ENCODE measurements at places on chromosomes 7 and 10.

GRCh38 chr10:62687230-62687748 lies 117.2 kb upstream of the ADO start:
- H3K4me1 ChIP-seq = peaks cover 10% of the 10 kb centered on the region
- H3K36me3 ChIP-seq = no peaks in the 10 kb centered on the region
- H3K27me3 ChIP-seq = no peaks in the 10 kb centered on the region
- H3K27ac ChIP-seq = no peak overlapping the region
- H3K4me3 ChIP-seq = no peak overlapping the region
- DNase-seq = no peak

- H3K4me3 ChIP-seq = no peak overlapping the region
- H3K36me3 ChIP-seq = peaks cover 2% of the 10 kb centered on the region
- DNase-seq = peak; percentile 78
- H3K4me1 ChIP-seq = peaks cover 58% of the 10 kb centered on the region
- peak overlapping the region; percentile 72 for H3K27ac ChIP-seq
- no peaks in the 10 kb centered on the region for H3K27me3 ChIP-seq
These were observed 7.9 kb downstream of the MTURN start for GRCh38 chr7:30142710-30143109.

DNA sequence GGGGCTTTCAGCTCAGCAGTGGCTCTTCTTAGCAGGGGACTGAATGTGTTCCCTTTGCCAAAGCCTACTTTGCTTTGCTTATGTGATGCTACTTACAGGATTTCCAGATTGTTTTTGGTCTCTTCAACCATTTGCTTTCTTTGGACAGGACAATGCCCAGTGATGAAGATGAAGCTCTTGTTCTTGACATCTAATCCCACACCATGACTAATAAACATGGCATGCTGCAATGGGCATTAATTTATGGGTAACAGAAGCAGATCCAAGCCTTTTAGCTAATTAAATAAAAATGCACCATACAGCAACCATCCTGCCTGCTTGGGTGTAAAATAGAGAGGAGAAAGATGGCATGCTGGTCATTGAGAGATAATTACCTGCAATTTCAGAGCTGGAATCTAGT lies 175.5 kb upstream of the ITGB1 start:
- no peaks in the 10 kb centered on the region for H3K27me3 ChIP-seq
- H3K4me3 ChIP-seq = no peak overlapping the region
- peaks cover 51% of the 10 kb centered on the region for H3K4me1 ChIP-seq
- no peak for DNase-seq
- peak overlapping the region; percentile 23 for H3K27ac ChIP-seq
- no peaks in the 10 kb centered on the region for H3K36me3 ChIP-seq

GRCh38 chr7:22584179-22584578 lies 84.2 kb upstream of the STEAP1B start:
- no peak for DNase-seq
- H3K4me3 ChIP-seq = no peak overlapping the region
- no peaks in the 10 kb centered on the region for H3K36me3 ChIP-seq
- H3K27ac ChIP-seq = no peak overlapping the region

- H3K27me3 ChIP-seq = peaks cover 24% of the 10 kb centered on the region
- H3K4me1 ChIP-seq = no peaks in the 10 kb centered on the region
- no peak overlapping the region for H3K4me3 ChIP-seq
- no peaks in the 10 kb centered on the region for H3K36me3 ChIP-seq
- no peak overlapping the region for H3K27ac ChIP-seq
These were observed 14.8 kb downstream of the CHAT start for GRCh38 chr10:49628599-49628998.

GRCh38 chr7:101650579-101651081 lies 21.5 kb upstream of the MYL10 start:
- no peaks in the 10 kb centered on the region for H3K27me3 ChIP-seq
- H3K27ac ChIP-seq = no peak overlapping the region
- peaks cover 8% of the 10 kb centered on the region for H3K4me1 ChIP-seq
- no peak overlapping the region for H3K4me3 ChIP-seq
- no peak for DNase-seq

DNA sequence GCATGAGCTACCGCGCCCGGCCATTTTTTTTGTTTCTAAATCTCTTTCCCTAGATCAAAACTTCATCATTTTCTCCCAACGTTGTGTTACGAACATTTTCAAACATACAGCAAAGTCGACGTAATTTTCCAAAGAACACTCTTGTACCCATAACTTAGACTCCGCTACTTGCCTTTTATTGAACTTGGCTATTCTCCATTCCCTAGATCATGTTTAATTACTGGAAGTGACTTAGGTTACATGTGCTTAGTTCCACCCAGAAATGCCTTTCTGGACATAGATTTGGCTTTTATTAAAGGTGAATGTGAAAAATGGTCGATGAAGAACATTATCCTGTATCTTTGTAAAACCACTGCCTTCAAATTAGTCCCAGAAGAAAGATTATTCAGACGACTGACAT lies 25.4 kb downstream of the DYNC2I1 start:
- no peak overlapping the region for H3K4me3 ChIP-seq
- H3K4me1 ChIP-seq = no peaks in the 10 kb centered on the region
- no peaks in the 10 kb centered on the region for H3K27me3 ChIP-seq
- H3K36me3 ChIP-seq = no peaks in the 10 kb centered on the region
- no peak for DNase-seq

- no peak overlapping the region for H3K27ac ChIP-seq
- peaks cover 5% of the 10 kb centered on the region for H3K4me1 ChIP-seq
- no peaks in the 10 kb centered on the region for H3K27me3 ChIP-seq
- DNase-seq = no peak
These were observed 13.7 kb downstream of the HTRA1 start for GRCh38 chr10:122475100-122475499.

GRCh38 chr10:80468002-80468401 lies 13.9 kb downstream of the TSPAN14 start:
- H3K36me3 ChIP-seq = peaks cover 57% of the 10 kb centered on the region
- no peak overlapping the region for H3K4me3 ChIP-seq
- peak; percentile 78 for DNase-seq
- H3K27me3 ChIP-seq = no peaks in the 10 kb centered on the region

GRCh38 chr10:50453940-50454339 lies 169.8 kb downstream of the SGMS1 start:
- no peak overlapping the region for H3K4me3 ChIP-seq
- H3K27ac ChIP-seq = no peak overlapping the region
- H3K27me3 ChIP-seq = no peaks in the 10 kb centered on the region
- no peak for DNase-seq

DNA sequence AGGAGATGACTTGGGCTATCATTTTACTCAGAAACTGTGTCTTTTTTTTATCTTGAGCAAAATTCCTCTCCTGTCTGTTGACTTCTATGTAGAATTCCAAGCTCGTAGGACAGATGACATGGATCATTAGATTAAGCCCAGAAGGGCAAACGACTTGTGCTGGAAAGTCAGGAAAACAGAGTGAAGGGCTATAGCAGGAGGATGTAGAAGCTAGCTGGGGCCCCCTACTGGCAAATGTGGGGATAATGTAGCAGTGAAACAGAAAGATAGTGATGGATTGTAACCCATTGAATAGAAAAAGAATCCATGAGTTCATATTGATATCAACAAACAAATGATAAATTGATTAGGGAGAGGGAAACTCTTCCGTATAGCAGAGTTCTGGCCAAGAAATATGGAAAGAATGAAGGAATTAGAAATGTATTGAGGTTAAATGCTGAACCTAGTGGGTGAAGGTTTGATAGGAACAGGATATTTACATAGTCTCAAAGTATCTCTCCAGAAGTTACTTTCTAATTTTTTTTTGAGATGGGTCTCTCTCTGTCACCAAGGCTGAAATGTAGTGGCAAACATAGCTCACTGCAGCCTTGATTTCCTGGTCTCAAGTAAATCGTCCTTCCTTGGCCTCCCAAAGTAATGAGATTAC lies 103.6 kb downstream of the LYZL1 start:
- H3K4me3 ChIP-seq = no peak overlapping the region
- DNase-seq = peak; percentile 56
- peaks cover 9% of the 10 kb centered on the region for H3K4me1 ChIP-seq
- H3K27ac ChIP-seq = no peak overlapping the region
- H3K36me3 ChIP-seq = no peaks in the 10 kb centered on the region

DNA sequence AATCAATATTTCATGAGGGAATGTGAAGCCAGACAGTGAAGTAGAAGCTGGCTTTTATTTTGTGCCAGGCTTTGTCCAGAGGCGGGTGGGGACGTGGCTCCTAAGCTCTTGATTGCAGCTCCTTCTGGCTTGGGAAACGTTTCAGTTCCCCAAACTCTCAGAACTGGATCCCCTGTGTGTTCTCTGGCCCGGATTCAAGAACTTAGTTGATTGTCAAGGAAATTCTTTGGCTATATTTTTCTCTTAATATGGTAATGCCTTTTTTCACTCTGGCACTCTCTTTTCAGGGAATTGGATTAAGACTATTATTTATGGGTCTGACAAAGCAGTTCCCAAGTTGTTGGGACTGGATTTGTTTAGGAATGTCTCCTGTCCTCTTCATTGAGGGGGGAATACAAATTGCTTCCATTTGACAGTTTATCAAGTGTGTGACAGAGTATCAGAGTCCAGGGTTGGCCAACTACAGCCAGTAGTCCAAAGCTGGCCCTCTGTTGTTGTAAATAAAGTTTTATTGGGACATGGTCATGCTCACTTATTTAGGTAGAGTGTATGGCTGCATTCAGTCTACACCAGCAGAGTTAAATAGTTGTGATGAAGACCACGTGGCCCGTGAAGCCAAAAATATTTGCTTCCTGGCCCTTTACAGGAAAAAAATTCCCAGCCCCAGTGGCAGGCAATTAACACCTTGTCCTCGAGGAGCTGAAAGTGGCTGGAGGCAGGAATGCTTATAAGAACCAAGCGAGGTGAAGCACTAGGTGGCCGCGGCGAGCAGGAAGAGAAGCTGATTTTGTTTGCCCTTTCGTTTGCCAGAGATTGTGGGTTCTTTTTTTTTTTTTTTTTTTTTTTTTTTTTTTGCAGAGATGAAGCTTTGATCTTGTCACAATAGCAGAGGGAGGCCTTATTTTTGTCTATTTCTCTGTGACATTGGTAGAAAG lies 34.3 kb downstream of the HTRA1 start:
- peaks cover 16% of the 10 kb centered on the region for H3K4me1 ChIP-seq
- no peak for DNase-seq
- no peak overlapping the region for H3K27ac ChIP-seq
- no peak overlapping the region for H3K4me3 ChIP-seq
- H3K27me3 ChIP-seq = 0 out of 2 replicates have a peak, but pooled peaks cover 3% of the 10 kb centered on the region

DNA sequence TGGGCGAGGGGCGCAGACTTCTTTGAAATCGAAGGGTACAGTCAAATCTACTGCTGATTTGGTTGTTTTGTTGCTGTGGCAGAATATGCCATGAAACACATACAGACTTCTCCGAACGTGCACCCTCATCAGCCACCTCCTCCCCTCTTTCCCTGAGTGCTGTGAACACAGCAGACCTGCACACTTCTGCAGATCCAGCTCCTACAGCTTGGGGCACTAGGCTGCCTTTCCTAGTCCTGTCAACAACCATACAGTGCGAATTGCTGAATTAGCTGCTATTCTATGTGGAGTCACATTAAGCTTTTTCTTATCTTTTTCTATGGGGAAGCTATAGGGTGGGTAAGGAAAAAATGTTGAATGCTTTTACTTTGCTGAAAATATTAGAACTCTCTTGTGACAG lies 57.5 kb downstream of the COL17A1 start:
- H3K27ac ChIP-seq = no peak overlapping the region
- no peak for DNase-seq
- H3K4me3 ChIP-seq = no peak overlapping the region
- H3K4me1 ChIP-seq = no peaks in the 10 kb centered on the region
- peaks cover 35% of the 10 kb centered on the region for H3K36me3 ChIP-seq

DNA sequence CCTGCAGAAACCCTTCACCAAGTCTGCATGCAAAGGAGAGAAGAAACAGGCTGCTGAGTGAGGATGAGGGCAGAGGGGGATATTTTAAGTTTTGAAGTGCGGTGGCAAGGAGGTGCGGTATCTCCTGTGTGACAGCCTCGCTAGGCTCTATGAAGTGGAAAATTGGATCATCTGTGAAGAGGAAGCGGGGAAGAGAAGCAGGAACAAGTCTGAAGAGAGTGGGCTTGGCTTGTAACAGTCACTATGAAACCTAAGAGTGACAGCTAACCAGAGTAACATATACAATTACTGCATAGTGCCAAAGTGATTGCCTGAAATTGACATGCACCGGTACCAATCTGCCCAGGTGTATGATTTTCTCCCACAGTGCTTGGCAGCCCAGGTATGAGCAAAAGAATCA lies 287.5 kb upstream of the KLF14 start:
- peaks cover 3% of the 10 kb centered on the region for H3K36me3 ChIP-seq
- no peak overlapping the region for H3K4me3 ChIP-seq
- no peaks in the 10 kb centered on the region for H3K27me3 ChIP-seq
- DNase-seq = no peak
- H3K4me1 ChIP-seq = peaks cover 5% of the 10 kb centered on the region

DNA sequence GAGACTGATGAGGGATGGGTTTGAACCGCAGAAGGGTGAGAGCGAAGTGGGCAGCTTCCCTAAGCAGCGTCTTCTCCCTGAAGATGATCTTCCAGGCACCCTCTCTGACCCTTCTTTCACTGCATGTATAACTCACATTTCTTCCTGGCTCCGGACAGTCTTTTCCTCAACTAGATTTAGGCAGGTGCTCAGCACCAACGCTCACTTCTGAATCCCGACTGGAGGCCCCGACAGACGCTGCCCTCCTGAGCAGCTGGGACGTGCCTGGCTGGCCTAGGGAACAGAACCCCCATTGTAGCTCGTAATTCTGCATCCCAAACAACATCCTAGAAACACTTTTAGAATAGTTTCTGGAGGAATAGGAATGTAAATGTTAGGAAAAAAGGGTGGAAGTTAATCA lies 206.6 kb downstream of the DIP2C start:
- no peak overlapping the region for H3K27ac ChIP-seq
- peaks cover 3% of the 10 kb centered on the region for H3K4me1 ChIP-seq
- peaks cover 49% of the 10 kb centered on the region for H3K36me3 ChIP-seq
- H3K4me3 ChIP-seq = no peak overlapping the region

DNA sequence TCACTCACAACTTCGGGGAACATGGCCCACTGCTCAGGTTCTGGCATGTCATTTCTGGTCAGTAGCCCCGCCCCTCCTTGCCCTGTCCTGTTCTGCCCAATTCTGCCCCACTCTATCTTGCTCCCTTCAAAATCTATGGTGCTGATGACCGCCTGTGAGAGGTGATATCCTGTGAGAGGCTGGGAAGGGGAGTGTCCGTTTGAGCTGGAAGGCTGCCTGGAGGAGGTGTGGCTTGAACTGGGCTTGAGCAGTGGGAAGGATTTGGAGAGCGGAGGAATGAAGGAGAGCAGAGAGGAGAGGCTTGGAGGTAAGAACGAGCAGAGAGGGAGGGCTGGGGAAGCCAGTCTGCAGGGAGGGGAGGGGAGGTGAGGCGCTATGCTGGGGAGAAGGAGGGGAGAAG lies 145.3 kb downstream of the RPS24 start:
- no peak for DNase-seq
- H3K4me1 ChIP-seq = no peaks in the 10 kb centered on the region
- no peaks in the 10 kb centered on the region for H3K36me3 ChIP-seq
- no peaks in the 10 kb centered on the region for H3K27me3 ChIP-seq
- H3K4me3 ChIP-seq = no peak overlapping the region

GRCh38 chr10:102633287-102633686 lies 11.0 kb upstream of the TRIM8 start:
- H3K27ac ChIP-seq = peak overlapping the region; percentile 59
- no peak overlapping the region for H3K4me3 ChIP-seq
- H3K27me3 ChIP-seq = no peaks in the 10 kb centered on the region
- H3K4me1 ChIP-seq = peaks cover 67% of the 10 kb centered on the region
- peak; percentile 76 for DNase-seq

GRCh38 chr7:3916146-3916545 lies 615.1 kb downstream of the SDK1 start:
- no peak overlapping the region for H3K4me3 ChIP-seq
- H3K36me3 ChIP-seq = 0 out of 2 replicates have a peak, but pooled peaks cover 2% of the 10 kb centered on the region
- H3K27me3 ChIP-seq = no peaks in the 10 kb centered on the region

- H3K36me3 ChIP-seq = no peaks in the 10 kb centered on the region
- H3K27me3 ChIP-seq = no peaks in the 10 kb centered on the region
- DNase-seq = peak; percentile 81
- H3K27ac ChIP-seq = peak overlapping the region; percentile 77
- no peak overlapping the region for H3K4me3 ChIP-seq
These were observed 111.8 kb downstream of the EGFR start for GRCh38 chr7:55130395-55131141.

All from SJSA1 (cell line).